ENCODE measurements at places on chromosomes 16 and 17. TPM values are rescaled to one million over a fixed set of nuclear protein-coding genes. Genes with fewer than 3 reads are reported as not detected.

ACAP1 gene
- 11.0 TPM for polyA plus RNA-seq

ALOXE3 gene
- polyA plus RNA-seq, result not detected

HBQ1 gene
- 0.85 TPM for polyA plus RNA-seq

HSPB9 gene
- not detected for polyA plus RNA-seq

RRAD gene
- 2.3 TPM for polyA plus RNA-seq

TBC1D3E gene
- not detected for polyA plus RNA-seq

TBC1D3C gene
- polyA plus RNA-seq, result not detected

UTS2R gene
- 0.19 TPM for polyA plus RNA-seq

TNP2 gene
- polyA plus RNA-seq, result not detected

NEUROD2 gene
- 0.07 TPM for polyA plus RNA-seq

FBXW10 gene
- 1.0 TPM for polyA plus RNA-seq

SRCIN1 gene
- polyA plus RNA-seq, result 6.0 TPM

TMEM219 gene
- 72.3 TPM for polyA plus RNA-seq

GLP2R gene
- 1.6 TPM for polyA plus RNA-seq

TERB1 gene
- not detected for polyA plus RNA-seq

SEPTIN1 gene
- 2.5 TPM for polyA plus RNA-seq

DRG2 gene
- 37.5 TPM for polyA plus RNA-seq

KRTAP2-2 gene
- not detected for polyA plus RNA-seq

DNA sequence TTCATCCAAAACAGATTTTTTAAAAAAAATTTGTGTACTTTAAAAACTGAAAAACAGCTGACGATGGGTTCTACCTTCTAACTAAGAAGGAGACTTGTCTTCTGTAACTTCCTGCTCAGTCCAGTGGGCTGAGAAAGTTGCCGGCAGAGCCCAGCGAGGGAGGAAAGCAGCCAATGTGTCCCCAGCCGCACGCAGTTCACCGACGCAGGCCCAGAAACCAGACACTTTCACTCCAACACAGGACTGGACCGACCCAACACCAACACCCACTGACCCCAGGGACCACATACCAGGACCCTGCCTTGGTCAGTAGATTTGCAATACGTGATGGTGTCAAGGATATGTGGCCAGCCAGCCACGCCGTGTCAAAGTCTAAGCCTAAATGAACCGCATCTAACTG is 25.6 kb downstream of the TRAP1 start:
- no peak for DNase-seq

DNA sequence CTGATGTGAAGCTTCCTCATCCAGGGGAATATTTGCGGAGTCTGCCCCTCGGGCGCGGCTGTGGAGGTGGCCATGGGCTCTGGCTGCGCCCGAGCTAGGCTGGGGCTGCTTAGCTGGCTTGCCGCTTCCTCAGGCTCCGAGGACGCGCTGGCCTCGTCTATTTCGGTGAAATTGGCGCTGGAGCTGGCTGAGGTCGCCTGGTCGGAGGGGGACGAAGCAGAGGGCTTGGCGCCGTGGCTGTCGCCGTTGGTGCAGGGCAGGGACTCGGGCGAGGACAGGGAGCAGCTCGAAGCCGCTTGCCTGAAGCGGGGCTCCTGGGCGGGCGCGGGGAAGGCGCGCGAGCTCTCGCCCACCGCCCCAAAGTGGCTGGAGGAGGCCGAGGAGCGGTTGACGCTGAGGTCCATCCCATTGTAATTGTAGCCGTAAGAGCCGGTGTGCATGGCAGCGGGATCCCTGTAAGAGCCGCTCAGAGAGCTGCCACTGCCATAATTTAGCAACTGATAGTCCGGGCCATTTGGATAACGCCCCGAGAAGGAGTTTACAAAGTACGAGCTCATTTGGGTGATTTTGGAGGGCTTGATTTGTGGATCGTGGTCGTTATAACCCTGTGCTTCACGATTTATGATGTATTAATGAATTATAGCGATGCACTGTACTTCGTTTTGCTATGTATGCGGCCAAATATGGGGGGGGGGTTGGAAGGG is at the start of gene HOXB5:
TSS of gene HOXB5 (minus strand) at position 654 of the 704 bp plus-strand sequence. CDS start at position 557, 97 bp downstream.
- DNase-seq, result no peak

- no peak for DNase-seq
Measured at GRCh38 chr17:70558821-70559220, 389.5 kb downstream of the KCNJ2 start.

- no peak for DNase-seq
Measured at GRCh38 chr16:11967195-11967911, 2.3 kb downstream of the TNFRSF17 start.

DNA sequence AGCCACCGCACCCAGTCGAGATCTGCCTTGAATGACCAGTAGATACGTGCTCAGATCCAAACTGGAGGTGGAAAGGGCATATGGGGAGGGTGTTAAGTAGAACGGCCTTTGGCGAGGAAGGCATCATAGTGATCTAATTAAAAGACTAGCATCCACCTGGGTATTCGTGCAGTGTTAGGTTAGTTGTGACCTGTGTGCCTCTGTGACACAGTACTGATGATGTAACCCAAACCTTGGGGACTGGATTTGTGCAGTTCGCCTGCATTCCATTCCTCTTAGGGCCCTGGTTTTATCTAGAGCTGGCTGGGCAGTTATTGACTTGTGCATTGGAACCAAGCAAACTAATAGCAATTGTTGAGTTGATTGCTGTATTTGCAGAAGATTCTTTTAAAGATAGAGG is 47.9 kb downstream of the SNX29 start:
- no peak for DNase-seq

GRCh38 chr17:36507266-36507665 is 20.8 kb downstream of the ZNHIT3 start:
- DNase-seq, result no peak

DNA sequence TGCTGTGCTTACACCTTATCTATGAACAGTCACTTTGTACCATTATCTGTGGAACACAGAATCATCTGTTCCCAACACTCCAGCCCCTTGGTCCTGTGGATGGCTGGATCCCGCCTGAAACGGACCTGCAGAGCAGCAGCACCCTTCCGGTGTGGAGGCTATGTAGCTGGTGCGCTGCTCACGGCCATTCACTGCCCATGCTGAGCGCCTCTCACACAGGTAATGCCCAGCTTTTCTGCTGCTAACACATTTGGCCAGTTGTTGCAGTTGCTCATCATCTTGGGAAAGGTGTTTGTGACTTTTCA is 11.4 kb upstream of the PLK1 start:
- no peak for DNase-seq

DNA sequence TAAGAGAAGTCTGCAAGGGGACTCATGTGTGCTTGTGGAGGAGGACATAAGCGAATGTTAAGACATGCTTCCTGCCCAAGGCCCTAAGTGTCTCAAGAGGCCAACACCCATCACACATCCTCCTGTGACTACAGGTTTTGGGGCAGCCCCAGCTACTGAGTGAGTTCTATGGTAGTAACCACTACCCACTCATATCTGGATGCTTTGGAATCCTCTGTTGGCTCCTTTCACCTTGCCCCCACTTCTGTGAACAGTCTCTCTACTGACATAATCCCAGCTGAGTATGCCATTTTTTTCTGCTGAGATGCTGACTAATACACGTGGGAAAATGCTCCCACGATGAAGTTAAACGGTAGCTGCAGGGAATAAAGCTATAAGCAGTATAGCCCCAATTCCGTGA is 153.5 kb downstream of the VPS53 start:
- no peak for DNase-seq

- no peak for DNase-seq
Measured at GRCh38 chr17:40023590-40024292, 8.5 kb downstream of the CSF3 start.

DNA sequence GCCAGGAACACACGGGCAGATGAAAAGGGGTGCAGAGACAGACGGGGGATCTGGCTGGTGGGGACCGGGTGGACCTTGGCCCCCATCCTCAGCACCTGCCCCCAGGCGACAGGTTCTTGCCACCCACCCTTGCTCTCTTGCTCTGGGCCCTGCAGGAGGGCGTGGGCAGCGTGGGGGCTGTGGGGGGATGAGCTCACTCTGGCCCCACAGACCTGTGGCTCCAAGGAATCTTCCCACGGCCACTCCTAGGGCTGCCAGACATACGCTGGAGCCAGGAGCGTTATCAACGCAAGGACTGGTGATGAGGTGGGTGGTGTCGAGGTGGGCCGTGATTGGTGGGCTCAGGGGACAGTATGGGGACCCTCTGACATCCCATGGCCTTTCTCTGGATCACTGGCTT is 6.3 kb downstream of the CTRB1 start:
- DNase-seq, result no peak

GRCh38 chr16:58299757-58300349 is 5.0 kb upstream of the PRSS54 start:
- DNase-seq, result no peak

DNA sequence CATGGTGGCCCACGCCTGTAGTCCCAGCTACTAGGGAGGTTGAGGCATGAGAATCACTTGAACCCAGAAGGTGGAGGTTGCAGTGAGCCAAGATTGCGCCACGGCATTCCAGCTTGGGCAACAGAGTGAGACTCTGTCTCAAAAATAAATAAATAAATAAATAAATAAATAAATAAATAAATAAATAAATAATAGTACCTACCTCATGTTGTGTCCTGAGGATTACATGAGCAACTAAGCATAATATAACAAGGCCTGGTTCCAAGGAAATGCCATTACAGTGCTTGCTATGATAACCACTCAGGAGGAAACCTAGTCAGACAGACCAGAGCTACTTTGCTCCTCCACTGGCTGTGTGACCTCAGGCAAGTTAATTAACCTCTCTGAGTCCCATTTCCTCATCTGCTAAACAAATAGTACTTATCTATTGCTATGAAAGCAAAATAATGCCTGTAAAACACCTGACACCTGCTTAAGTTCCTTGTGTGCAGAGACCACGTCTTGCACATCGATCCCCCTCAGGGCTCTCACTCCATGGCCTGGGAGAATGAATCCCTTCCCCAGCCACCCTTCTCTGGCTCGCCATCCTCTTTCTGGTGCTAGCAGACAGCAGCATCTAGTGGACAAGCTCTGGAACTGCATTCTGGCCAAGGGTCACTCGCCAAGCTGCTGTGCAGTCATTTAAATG is 7.5 kb downstream of the EPOP start:
- no peak for DNase-seq

DNA sequence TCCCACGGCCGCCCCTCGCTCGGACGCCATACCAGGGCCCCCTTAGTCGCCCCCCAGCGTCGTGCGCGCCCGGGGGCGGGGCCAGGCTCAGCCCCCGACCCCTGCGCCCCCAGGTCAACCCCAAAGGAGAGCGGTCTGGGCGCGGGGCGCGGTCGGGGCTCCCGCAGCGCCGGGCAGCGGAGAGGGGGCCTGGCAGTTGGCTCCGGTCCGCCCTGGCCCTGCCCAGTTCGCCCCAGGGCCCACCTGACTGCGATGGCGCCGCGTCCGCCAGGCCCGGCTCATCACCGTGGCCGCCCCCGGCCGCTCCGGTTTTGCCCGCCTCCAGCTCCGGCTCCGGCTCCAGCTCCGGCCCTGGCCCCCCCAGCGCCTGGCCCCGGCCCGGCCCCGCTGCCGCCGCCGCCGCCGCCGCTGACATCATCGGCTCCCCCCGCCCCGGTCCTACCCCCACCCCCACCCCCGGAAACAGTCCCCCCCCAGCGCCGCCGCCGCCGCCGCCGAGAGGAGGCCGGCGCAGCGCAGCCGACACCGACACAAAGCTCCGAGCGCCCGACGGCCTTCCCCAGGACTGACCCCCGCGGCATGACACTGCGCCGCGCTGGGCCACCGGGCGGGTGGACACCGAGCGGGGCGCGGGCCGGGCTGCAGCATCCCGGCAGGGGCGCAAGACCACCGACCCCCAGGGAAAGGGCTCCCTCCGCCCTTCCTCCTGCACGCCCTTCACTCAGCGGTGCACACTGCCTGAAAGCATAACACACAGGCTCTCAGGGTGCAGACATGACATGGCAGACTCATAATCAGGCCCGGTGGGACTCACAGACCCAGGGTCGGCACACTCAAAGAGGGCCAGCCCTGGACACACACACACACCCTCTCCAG is at the start of gene ZBTB4:
TSS of gene ZBTB4 (minus strand) at position 419 of the 876 bp plus-strand sequence. CDS start 12,830 bp downstream, outside the sequence.
- DNase-seq, result no peak

- no peak for DNase-seq
Measured at GRCh38 chr16:25493136-25493811, 198.5 kb upstream of the HS3ST4 start.

GRCh38 chr16:55642611-55643010 is 13.2 kb upstream of the SLC6A2 start:
- no peak for DNase-seq

GRCh38 chr17:1830288-1830687 is 483 bp downstream of the RPA1 start:
- no peak for DNase-seq

- no peak for DNase-seq
Measured at GRCh38 chr17:81365148-81365600, 30.1 kb upstream of the BAHCC1 start.

GRCh38 chr16:13997933-13998332 is 73.2 kb upstream of the MRTFB start:
- DNase-seq, result no peak

DNA sequence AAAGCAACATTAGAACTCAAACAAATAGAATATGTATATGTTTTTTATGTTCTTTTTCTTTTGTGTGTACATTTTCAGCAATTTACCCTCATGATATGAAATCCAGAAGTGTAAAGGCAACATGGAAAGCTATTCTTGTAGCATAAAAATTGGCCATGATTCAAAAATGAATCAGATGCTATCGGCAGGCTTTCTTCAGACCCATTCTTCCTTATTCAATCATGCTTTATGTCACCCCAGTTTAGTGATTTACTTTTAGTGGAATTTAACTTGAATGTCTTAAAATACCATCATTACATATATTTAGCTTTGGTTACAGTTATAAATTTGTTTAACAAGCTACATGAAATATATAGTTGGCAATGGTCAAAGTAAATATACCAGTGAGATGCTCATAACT is 21.4 kb upstream of the SMIM36 start:
- DNase-seq, result no peak

GRCh38 chr17:77827039-77827438 is 131.5 kb upstream of the TNRC6C start:
- DNase-seq, result no peak

DNA sequence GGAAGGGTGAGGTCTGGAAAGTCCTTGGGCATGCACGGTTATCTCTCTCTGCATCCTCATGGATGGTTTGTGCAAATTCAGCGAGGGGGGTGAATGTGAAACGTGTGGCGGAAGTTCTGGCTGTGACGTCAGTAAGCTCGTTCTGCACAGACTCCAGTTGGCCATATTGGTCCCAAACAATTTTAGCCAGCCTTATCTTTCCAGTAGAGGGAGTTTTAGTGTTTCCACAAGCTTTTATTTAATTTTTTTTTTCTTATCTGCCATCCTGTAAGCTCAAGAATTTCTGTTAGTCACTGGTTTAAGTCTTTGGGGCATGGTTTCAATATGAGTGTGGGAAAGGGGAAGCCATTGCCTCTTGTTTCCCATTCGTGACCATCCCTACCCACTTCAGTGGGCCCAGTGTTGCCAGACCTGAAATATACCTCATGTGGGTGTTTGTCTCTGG is 39.0 kb downstream of the HLF start:
- DNase-seq, result no peak

DNA sequence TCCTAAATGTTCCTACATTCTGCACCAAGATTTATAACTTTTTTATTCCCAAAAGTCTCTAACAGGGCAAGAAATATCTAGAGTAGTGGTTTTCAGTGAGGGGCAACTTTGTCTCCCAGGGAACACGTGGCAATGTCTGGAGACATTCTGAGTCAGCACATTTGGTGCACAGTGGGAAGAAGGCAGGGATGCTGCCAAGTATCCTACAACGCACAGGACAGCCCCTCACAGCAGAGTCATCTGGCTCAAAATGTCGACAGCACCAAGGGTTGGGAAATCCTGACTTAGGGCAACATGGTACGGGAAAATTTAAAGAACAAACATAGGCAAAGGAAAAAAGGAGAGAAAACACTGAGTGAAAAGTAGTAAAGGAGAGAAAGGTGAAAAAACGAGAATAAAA is 61.8 kb downstream of the SMG6 start:
- no peak for DNase-seq
